Left lung (tissue), 14 donors: ENCODE measurements at places on chromosomes 6 and 20. TPM values are rescaled to one million over a fixed set of nuclear protein-coding genes. Genes with fewer than 3 reads are reported as not detected.

The HTR1E gene
- not detected for total RNA-seq

GRCh38 chr6:156425359-156426020 is 351.7 kb upstream of the ARID1B start:
- no peak for DNase-seq
- no peaks in the 10 kb centered on the region for H3K4me1 ChIP-seq
- H3K27me3 ChIP-seq, result no peaks in the 10 kb centered on the region
- H3K36me3 ChIP-seq, result no peaks in the 10 kb centered on the region
- H3K27ac ChIP-seq, result peak overlapping the region; percentile 77

GRCh38 chr20:22402550-22402949 is 181.8 kb downstream of the FOXA2 start:
- no peak overlapping the region for H3K27ac ChIP-seq
- no peak for DNase-seq
- no peaks in the 10 kb centered on the region for H3K36me3 ChIP-seq
- H3K4me1 ChIP-seq, result peaks cover 16% of the 10 kb centered on the region
- H3K27me3 ChIP-seq, result peaks cover 12% of the 10 kb centered on the region

DNA sequence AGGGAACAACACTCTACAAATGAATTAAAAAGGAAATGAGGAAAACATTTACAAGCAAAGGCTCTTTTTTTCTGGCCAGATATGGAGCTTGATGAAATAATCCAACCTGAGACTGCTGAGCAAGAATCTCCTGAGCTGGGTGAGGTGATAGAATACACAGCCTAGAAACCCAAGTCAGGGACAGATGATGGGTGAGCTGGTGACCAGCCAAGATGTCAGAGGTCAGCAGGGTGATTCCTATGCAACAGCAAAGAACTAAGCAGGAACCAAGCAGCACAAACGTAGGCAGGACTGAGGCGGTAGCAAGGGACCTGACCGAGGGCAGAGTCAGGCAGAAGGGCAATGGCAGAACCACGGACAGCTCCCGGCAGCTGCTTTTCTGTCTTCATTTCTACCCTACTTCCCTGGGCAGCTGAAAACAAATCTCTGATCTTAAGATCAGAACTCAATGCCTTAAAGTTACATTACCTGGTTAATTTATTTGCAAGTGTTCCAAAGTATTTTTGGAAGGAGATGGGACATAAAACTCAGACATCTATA is 75.1 kb downstream of the CDC40 start:
- H3K4me3 ChIP-seq, result no peak overlapping the region
- no peaks in the 10 kb centered on the region for H3K4me1 ChIP-seq
- H3K27me3 ChIP-seq, result no peaks in the 10 kb centered on the region
- peak; percentile 41 for DNase-seq
- no peak overlapping the region for H3K27ac ChIP-seq
- H3K36me3 ChIP-seq, result no peaks in the 10 kb centered on the region

DNA sequence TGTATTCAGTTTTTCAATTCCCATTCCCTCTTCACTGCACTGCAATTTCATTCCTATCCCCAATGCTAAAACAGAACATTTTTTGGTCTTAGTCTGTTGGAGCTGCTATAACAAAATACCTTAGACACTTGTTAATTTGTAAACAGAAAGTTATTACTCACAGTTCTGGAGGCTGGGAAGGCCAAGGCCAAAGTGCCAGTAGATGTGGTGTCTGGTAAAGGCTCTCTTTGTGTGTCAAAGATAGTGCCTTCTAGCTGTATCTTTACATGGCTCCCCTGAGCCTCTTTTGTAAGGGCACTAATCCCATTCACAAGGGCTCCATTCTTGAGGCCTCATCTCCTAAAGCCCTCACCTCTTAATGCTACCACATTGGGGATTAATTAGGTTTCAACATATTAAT is 40.0 kb downstream of the PHIP start:
- no peaks in the 10 kb centered on the region for H3K27me3 ChIP-seq
- H3K4me1 ChIP-seq, result no peaks in the 10 kb centered on the region
- DNase-seq, result no peak
- H3K27ac ChIP-seq, result no peak overlapping the region
- H3K4me3 ChIP-seq, result no peak overlapping the region
- peaks cover 29% of the 10 kb centered on the region for H3K36me3 ChIP-seq

The SEMG1 gene
- total RNA-seq, result not detected

The RSPO3 gene
- 12.9 TPM for total RNA-seq

The SIRPB1 gene
- total RNA-seq, result 8.0 TPM

- no peak overlapping the region for H3K27ac ChIP-seq
- H3K4me3 ChIP-seq, result no peak overlapping the region
- no peaks in the 10 kb centered on the region for H3K36me3 ChIP-seq
- H3K27me3 ChIP-seq, result peaks cover 5% of the 10 kb centered on the region
These were observed 88.6 kb downstream of the ERMARD start for GRCh38 chr6:169839898-169840631.

GRCh38 chr6:161411265-161411944 is 137.5 kb upstream of the AGPAT4 start:
- no peak overlapping the region for H3K27ac ChIP-seq
- no peaks in the 10 kb centered on the region for H3K4me1 ChIP-seq
- H3K27me3 ChIP-seq, result no peaks in the 10 kb centered on the region
- H3K36me3 ChIP-seq, result no peaks in the 10 kb centered on the region
- no peak for DNase-seq

DNA sequence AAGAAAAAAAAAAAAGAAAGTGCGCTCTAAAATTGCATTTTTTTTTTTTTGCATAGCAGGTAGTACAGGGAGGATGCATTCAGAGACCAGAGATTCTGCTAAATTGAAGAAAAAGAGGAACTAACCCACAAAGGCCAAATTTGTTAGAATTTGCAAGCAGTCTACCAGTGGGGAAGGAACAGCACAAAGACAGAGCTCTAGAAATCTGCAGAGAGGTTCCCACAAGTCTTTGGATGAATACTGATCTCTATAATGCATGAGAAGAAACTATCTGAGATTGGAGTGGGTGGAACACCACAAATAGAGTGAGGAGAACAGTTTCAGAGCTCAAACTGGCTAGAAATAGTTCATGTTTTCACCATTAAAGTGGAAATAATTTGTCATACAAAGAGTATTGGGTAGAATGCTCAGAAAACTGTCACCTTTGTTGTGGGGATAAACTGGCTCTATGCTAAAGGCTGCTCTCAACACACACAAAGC is 79.6 kb upstream of the AHI1 start:
- H3K27me3 ChIP-seq, result no peaks in the 10 kb centered on the region
- no peak for DNase-seq
- no peaks in the 10 kb centered on the region for H3K36me3 ChIP-seq
- no peaks in the 10 kb centered on the region for H3K4me1 ChIP-seq
- H3K27ac ChIP-seq, result no peak overlapping the region

The HLA-DOA gene
- total RNA-seq, result 20.6 TPM

GRCh38 chr20:40960101-40960500 is 68.5 kb upstream of the TOP1 start:
- no peaks in the 10 kb centered on the region for H3K4me1 ChIP-seq
- no peak overlapping the region for H3K27ac ChIP-seq
- H3K4me3 ChIP-seq, result no peak overlapping the region
- H3K27me3 ChIP-seq, result no peaks in the 10 kb centered on the region
- DNase-seq, result no peak

DNA sequence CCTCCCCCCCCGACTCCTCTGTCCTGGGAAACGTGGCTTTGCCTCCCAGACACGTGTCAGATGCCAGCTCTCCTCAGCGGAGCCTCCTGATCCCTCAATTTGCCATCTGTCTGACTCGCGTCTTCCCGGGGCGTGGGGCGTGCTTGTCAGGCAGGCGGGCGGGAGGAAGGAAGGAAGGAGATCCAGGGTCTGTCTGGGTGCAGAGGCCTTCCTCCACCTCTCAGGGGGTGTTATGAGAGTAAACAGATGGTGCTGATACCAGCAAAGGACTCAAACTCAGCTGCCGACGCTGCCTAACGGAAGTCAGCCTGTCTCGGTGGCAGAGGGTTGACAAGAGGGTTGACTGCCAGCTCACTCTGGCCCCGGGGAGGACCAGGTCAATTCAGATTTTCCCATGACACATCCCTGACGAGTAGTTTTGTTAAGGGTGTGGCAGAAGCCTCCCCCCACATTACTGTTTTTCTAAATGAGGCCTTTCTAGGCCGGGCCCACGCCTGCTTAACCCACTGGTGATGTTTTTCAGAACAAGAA is 17.0 kb downstream of the UQCC2 start:
- no peak overlapping the region for H3K27ac ChIP-seq
- DNase-seq, result no peak
- H3K4me3 ChIP-seq, result no peak overlapping the region
- peaks cover 14% of the 10 kb centered on the region for H3K4me1 ChIP-seq
- no peaks in the 10 kb centered on the region for H3K36me3 ChIP-seq

DNA sequence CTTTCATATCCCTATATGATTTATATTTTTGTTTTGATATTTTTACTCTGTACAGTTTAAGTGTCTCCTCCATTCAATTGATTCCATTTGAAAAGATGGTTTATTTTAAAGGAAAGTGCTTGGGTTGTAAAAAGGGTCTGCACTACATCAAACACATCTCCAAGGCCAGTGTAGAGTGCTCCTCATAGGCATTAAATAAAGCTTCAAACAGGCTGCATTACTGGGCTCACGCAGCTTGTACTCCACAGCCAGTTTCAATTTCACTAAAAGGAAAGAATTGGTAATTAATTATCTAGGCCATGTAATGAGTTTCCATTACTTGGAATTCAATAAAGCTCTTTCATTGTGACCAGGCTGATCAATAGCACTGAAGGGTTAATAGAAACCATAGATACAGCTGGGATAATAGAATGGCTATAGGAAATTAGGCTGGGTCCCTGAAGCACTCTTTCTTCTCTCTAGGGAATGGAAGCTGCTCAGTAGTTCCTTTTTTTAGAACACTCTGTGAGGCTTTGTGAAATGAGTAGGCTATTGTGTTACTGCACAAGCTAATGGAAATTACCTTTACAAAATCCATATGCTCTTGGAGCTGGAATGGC is 442.2 kb downstream of the RNF144B start:
- H3K4me1 ChIP-seq, result no peaks in the 10 kb centered on the region
- H3K27ac ChIP-seq, result no peak overlapping the region
- no peak overlapping the region for H3K4me3 ChIP-seq
- DNase-seq, result no peak

The EPPIN gene
- not detected for total RNA-seq

- no peak overlapping the region for H3K4me3 ChIP-seq
- no peaks in the 10 kb centered on the region for H3K27me3 ChIP-seq
- no peaks in the 10 kb centered on the region for H3K36me3 ChIP-seq
- H3K4me1 ChIP-seq, result no peaks in the 10 kb centered on the region
These were observed 1.1 kb upstream of the APOBEC2 start for GRCh38 chr6:41051873-41052272.

GRCh38 chr6:100801036-100801435 is 80.1 kb downstream of the ASCC3 start:
- H3K4me3 ChIP-seq, result no peak overlapping the region
- H3K36me3 ChIP-seq, result peaks cover 15% of the 10 kb centered on the region
- H3K4me1 ChIP-seq, result no peaks in the 10 kb centered on the region
- no peak for DNase-seq

The RIPPLY2 gene
- total RNA-seq, result not detected

The GTSF1L gene
- not detected for total RNA-seq

- H3K27ac ChIP-seq, result no peak overlapping the region
- no peaks in the 10 kb centered on the region for H3K27me3 ChIP-seq
- no peak overlapping the region for H3K4me3 ChIP-seq
These were observed 250.9 kb downstream of the LRFN2 start for GRCh38 chr6:40336296-40336695.

GRCh38 chr6:114216789-114217467 is 125.9 kb downstream of the HS3ST5 start:
- DNase-seq, result no peak
- H3K27me3 ChIP-seq, result no peaks in the 10 kb centered on the region
- no peaks in the 10 kb centered on the region for H3K36me3 ChIP-seq
- no peak overlapping the region for H3K4me3 ChIP-seq
- H3K4me1 ChIP-seq, result no peaks in the 10 kb centered on the region

GRCh38 chr20:61442075-61442670 is 190.1 kb downstream of the CDH4 start:
- no peaks in the 10 kb centered on the region for H3K4me1 ChIP-seq
- H3K27ac ChIP-seq, result no peak overlapping the region
- peaks cover 49% of the 10 kb centered on the region for H3K27me3 ChIP-seq
- no peak for DNase-seq
- no peak overlapping the region for H3K4me3 ChIP-seq

- H3K4me1 ChIP-seq, result no peaks in the 10 kb centered on the region
- H3K27ac ChIP-seq, result no peak overlapping the region
- H3K36me3 ChIP-seq, result no peaks in the 10 kb centered on the region
- H3K27me3 ChIP-seq, result no peaks in the 10 kb centered on the region
These were observed 912 bp downstream of the IL17F start for GRCh38 chr6:52243282-52243893.

DNA sequence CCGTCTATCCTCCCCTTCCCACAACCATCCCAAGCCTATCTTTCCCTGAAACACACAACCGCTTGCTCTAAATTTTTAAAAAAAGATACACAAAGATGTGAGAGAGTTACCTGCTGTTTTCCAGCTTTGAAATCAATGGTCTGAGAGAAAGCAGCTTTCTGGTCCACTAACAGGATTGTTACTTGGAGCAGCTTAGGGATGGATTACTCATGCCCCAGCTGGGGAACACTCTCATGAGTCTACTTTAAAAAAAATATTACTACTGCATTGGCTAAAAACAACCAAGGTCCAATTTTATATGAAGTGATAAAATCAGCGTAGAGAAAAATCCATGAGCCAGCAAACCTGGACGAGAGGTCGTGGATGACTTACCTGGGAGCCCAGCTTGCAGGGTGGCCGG is 29.6 kb upstream of the FOXC1 start:
- H3K27me3 ChIP-seq, result no peaks in the 10 kb centered on the region
- H3K36me3 ChIP-seq, result no peaks in the 10 kb centered on the region
- no peak overlapping the region for H3K27ac ChIP-seq

The BPIFB1 gene
- total RNA-seq, result 0.23 TPM

The ZNF318 gene
- 14.3 TPM for total RNA-seq

DNA sequence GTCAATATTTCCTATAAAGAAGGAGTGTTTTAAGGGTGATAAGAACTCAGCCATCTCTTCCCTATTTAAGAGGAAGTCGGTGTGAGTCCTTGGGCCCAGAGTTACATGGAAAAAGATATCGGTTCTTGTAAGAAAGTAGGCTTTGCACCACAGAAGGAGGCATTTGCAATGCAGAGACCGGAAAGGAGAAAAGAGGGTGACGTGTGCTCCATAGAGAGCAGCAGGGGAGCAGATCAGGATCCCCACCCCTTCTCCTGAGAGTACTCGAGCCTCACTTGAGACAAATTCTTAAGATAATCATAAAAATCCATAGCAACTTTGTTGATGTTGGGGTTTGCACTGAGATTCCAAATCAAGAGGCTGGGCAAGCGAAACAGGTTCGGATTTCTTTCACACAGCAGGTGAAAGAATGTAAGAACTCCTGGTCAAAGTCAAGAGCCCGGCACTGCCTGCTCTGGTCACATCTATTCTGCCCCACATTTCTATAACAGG is 27.8 kb downstream of the FOXA2 start:
- no peak overlapping the region for H3K4me3 ChIP-seq
- no peak for DNase-seq
- peaks cover 68% of the 10 kb centered on the region for H3K27me3 ChIP-seq
- no peaks in the 10 kb centered on the region for H3K36me3 ChIP-seq
- peak overlapping the region; percentile 68 for H3K27ac ChIP-seq
